Heart right ventricle (tissue), 16 donors: ENCODE measurements at places on chromosomes 7 and 10.

DNA sequence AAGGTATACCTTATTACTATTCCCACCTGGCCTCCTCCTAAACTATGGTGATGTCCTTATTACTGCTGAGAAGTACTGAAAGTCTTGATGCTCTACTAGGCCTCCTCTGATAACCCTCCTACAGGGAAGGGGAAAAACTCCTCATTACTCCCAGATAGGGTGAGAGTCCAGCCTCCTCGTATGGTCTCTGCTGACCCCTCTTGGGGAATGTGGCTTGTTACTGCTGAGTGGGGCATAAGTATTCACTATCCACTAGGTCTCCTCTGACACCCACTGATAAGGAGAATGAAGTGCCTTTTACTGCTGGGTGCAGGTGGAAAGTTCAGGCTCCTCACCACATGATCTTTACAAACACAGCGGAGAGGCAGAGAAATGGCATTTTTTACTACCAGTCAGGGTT, 222.9 kb downstream of the CHRM2 start:
- no peak for DNase-seq

- no peak for DNase-seq
Measured at GRCh38 chr7:24637706-24638105, 64.5 kb downstream of the PALS2 start.

DNA sequence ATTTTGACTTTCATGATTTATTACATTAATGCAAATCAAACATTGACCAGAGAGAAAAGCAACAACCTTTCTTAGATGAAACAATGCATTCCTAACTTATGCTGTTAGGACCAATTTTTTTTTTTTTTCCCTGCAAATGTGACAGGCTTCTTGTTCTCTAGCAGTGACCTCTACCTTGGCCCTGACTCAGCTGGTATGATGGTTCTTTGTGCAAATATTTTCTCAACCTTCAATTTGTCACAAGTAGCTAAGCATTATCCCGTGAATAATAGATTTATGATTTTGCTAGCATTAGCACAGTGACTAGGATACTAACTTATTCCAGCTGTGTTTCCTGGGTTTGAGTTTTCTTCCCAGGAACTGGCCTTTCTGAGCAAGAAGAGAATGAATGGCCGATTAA, 64.9 kb downstream of the PPP1R9A start:
- no peak for DNase-seq

DNA sequence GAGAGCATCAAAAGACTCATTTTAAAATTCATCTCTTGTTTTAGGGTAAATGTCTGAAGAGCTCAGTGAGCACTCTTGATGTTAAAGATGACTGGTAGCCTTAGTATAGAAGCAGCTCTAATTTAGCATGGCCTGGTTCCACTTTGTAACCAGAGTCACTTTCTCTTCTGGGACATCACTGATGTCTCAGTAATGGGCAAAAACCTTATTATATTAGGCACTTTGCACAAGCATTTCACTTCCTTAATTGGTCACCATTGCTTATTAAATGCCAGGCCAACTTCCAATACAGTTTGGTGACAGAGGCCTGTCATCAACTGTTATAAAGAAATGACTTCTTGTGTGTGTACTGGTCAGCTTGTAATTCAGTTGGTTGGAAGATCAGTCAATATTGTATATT, 53.0 kb downstream of the STEAP1B start:
- no peak for DNase-seq

- DNase-seq = peak; percentile 21
Measured at GRCh38 chr10:19815036-19815730, 1.0 kb upstream of the PLXDC2 start.

GRCh38 chr10:31359979-31360378, 41.0 kb downstream of the ZEB1 start:
- no peak for DNase-seq

GRCh38 chr7:4470246-4470645, 211.8 kb upstream of the FOXK1 start:
- DNase-seq = no peak

- no peak for DNase-seq
Measured at GRCh38 chr10:46234431-46235060, 52.3 kb upstream of the ANTXRL start.

DNA sequence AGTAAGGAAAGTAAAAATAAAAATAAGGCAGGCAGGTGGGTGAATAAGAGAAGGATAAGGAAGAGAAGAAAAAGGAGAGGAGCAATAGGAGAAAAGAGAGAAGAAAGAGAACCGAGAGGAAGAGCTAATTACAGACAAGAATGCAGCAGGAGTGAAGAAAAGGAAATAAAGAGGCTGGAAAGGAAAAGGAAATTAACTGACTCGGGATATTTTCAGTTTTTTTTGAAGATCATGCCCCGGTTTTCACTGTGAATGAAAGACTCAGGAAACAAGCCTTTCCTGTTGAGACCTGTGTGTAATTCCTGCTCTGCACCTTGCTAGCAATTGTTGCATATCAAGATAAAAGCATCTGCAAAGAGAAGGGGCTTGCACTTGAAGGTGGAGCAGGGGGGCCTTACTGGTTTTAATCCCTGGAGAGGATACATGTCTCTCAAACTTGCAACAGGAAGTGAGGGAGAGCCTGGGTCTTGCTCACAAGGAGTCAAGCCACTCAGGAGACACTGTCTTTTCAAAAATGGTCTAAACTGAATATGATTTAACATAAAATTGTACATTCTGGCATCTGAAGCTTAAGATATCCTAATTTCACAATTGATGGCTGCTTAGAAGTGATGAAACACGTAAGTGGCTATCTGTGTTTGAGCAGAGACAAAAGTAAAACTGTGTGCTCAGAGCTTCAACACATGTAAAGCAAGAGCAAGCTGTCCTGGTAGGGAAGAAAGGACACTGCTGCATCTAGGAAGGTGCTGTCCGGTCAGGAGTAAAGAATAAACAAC, 157.6 kb downstream of the FAM107B start:
- no peak for DNase-seq

DNA sequence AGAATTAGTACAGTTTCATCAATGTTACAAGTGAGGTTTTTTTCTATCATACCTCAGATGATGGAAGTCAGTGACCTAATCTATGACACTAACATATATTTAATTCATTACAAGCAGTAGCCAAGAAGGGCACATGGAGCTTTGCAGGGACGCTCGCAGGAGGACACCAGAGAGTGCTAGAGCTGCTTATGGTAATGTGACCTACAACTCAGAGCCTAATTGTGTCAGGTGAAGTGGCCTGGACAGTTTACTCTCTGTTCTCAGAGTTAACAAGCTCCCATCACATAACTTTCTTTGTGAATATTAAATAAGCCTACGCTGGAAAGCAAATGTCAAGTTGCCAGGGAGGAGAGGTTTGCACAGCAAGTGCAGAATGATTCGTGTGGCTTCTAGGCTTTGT, 11.6 kb upstream of the CNNM2 start:
- no peak for DNase-seq

DNA sequence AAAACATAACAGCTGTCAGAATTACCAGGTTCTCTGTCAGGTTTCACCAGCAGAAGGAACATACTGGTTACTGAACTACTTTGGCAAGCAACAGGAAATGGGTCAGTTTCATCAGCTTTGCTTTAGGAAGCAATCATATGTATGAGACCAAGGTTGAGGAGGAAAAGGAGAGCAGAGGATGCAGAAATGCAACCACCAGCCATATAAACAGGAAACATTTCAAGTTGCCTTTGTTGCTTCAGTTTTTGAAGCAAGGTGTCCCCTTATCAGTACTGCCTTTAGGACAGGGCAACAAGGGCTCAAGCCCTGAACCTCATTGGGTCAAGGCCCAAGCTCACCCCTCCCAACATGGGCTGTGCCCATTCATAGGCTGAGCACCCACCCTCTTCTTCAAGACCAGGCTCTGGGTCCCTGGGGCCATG, 10.2 kb downstream of the HIPK2 start:
- DNase-seq = no peak

GRCh38 chr7:74248156-74248555, 6.0 kb downstream of the RFC2 start:
- no peak for DNase-seq

DNA sequence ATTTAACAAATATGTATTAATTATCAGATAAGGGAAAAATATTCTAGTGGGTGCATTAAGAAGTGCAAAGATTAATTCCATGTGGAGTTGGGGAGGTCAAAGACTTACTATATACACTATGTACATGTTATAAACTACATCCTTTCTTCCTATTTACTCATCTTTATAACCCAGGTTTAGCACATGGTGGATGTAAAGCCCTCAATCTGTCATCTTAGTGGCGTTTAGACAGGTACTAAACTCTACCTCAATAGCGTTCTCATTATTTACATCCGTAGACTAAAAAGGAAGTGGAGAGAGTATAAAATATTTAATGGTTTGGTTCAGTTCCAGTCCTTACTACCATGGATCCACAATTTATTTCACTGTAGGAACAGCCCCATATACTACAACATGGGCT, 14.8 kb upstream of the CELF2 start:
- DNase-seq = no peak

- DNase-seq = no peak
Measured at GRCh38 chr10:66910671-66911070, 15.2 kb upstream of the LRRTM3 start.

- DNase-seq = no peak
Measured at GRCh38 chr10:97879241-97879640, 29.6 kb downstream of the GOLGA7B start.

DNA sequence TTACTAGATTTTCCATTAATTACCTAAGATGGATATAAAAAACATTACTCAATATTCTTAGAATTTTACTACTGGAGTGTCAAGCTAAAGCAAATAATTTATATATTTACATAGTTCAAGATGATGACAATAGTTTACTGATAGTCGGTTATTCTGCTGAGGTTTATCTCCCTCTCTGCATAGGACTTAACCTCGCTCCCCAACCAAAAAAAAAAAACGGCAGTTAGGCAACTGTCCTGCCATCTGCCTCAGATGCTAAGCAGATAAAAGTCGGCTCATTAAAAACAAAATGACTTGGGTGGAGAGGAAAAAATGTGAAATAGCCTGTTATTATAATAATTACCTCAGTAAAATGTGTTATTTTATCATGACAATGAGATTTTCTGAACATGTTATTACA, 14.0 kb upstream of the ITGB8 start:
- DNase-seq = no peak

DNA sequence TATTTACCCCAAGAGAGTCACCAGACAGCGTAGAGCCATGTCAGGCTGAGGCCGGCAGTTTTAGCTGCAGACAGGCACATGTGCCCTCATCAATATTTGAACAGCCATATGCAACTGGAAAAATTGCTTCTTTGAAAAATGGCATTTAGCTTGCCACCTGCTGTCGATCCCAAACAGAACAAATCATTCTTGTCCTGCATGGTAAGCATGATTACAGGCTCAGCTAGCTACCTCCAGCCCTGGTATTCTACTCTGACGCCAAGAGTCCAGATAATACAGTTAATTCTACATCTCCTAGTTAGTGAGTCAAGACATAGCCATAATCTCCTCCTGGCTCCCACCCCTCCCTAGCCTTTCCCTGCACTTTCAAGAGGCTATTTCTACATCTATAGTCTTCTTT, 7.7 kb downstream of the CREB3L2 start:
- no peak for DNase-seq

DNA sequence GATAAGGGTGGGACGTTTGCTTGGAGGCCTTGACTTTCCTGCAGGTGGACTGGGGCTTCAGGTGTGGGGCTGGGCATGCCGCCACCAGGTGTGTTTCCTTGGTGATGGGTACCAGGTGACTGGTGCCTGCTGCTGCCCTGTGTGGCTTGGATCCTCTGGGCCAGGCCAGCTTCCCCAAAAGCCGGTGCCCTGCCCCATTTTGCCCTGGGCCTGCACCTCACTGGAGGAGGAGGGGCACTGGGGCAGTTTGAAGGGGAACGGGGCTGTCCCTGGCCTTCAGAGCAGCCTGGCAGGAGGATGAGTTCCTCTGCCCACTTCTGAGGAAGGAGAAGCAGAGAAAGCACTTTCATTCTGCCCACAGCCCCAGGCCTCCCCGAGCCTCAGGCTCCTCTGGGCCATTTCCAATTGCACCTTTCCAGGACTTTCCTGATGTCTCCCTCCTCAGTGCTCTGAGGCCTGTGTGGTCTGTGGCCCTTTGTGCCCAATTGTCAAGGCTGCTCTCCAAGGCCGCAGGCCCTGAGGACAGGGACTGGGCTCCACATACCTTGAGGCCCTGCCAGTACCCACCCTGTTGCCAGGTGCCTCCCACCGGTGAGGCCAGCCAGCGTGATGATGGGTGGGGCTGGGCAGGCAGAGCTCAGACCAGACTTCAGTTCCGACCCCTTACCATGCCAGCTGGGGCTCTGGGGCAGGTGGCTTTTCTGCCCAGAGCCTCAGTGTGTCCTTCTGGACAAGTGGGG, 25.3 kb upstream of the SMARCD3 start:
- no peak for DNase-seq

DNA sequence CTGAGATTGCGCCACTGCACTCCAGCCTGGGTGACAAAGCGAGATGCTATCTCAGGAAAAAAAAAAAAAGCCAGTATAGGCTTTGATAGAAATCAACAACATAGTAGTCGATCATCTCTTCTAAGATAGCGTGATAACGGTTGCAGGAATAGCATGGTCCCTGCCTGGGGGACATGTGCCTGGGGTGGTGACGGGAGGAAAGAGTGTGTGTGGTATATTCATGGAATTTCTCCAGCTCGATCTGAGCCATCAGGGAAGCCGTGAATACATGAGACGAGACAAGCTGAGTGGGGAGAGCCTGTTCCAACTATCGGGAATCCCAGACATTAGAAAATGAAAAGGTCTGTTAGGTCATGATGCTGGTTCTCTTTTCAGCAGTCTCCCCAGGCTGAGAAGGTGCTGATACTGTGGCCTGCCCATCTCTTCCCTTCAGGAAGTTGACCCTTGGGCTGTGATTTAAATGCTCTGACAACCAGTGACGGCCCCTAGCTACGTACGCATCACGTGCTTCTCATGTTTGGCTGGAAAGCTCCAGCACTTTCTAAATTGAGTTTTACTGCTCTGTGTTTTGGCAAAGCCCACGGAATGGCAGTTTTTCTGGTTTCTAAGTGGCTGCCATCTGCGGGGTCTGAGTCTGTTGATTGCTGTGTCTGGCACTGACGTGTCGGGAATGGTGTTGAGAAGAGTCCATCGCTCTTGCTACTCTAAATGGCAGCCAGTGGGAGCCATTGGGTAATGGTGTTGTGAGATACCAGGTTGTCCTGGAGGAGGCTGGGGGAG, 229.3 kb downstream of the CCDC3 start:
- no peak for DNase-seq

DNA sequence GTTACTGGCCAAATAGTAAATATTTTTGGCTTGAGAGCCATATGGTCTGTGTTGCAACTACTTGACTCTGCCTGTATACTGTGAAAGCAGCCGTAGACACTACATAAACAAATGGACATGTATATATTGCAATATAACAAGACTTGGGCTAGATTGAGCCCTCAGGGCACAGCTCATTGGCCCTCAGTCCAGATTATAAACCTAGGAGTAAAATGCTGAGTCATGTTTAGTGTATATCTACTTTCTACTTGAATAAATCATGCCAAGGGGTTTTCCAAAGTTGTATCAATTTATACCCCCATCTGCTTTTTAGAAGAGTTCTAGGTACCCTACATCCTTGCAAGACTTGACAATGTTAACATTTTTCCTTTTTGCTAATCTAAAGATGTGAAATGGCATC, 27.4 kb upstream of the POU6F2 start:
- DNase-seq = no peak
